ENCODE measurements at places on chromosomes 16 and 17.

DNA sequence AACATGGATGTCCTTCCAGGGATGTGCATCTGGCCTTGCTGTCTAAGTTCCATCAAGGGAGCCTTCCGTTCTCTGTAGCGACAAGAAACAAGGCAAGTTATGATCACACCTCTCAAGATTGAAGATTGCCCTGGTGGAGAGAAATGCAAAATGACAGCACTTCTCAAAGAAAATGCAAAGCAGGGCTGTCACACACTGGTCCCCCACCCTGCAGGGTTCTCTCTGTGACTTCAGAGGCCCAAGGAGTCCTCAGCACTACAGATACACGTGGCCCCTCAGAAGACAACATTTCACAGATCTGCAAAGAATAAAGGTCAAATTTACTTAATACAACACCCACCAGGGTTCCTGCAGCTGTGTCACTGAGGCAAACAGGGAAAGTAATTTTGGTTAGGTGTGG is 60.7 kb upstream of the TEX2 start:
- H3K36me3 ChIP-seq: no peaks in the 10 kb centered on the region
- no peaks in the 10 kb centered on the region for H3K4me1 ChIP-seq
- H3K27me3 ChIP-seq: no peaks in the 10 kb centered on the region
- no peak overlapping the region for H3K27ac ChIP-seq
- DNase-seq: no peak

DNA sequence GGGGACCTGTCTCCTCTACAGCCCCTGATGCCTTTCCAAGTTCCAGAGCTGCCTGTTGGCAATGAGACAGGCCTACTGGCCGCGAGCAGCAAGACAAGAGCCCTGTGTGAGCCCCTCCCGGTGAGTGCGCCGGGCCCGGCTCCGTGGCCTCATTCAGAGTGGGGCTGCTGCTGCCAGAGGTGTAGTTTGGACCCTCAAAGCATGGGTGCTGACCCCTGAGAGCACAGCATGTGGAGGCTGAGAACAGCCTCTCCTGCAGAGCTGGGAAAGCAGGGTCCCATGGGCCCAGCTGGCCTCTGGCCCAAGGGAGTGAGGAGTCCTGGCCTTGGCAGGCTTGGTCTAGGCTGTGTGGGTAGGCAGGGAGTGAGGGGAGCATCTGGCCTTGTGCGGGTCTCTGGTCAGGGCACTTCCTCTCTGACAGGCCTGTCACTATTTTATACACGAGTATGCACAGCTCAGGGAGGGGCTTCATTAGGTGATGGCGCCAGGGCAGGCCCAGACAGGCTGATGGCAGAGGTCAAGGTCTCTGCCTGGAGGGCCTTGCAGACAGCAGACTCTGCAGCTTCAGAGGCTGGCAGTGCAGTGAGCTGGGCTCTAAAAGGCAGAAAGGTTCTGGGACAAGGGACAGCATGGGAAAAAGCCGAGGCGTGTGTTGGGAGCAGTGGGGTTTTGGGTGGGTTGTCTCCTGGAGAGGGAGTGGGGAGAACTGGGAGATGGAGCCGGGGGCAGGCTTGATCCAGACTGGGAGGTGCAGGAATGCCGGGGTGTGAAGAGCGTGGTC is 43.4 kb downstream of the ADCY7 start:
- H3K27ac ChIP-seq: peak overlapping the region; percentile 7
- H3K4me1 ChIP-seq: no peaks in the 10 kb centered on the region
- DNase-seq: no peak
- no peaks in the 10 kb centered on the region for H3K27me3 ChIP-seq
- H3K36me3 ChIP-seq: peaks cover 3% of the 10 kb centered on the region
- H3K4me3 ChIP-seq: no peak overlapping the region

- no peak overlapping the region for H3K4me3 ChIP-seq
- no peak overlapping the region for H3K27ac ChIP-seq
- H3K27me3 ChIP-seq: no peaks in the 10 kb centered on the region
These were observed 23.2 kb downstream of the CPPED1 start for GRCh38 chr16:12780467-12780866.

- no peak overlapping the region for H3K4me3 ChIP-seq
- H3K4me1 ChIP-seq: no peaks in the 10 kb centered on the region
- no peaks in the 10 kb centered on the region for H3K36me3 ChIP-seq
- no peak overlapping the region for H3K27ac ChIP-seq
These were observed 236.0 kb upstream of the IRX5 start for GRCh38 chr16:54694651-54695050.

DNA sequence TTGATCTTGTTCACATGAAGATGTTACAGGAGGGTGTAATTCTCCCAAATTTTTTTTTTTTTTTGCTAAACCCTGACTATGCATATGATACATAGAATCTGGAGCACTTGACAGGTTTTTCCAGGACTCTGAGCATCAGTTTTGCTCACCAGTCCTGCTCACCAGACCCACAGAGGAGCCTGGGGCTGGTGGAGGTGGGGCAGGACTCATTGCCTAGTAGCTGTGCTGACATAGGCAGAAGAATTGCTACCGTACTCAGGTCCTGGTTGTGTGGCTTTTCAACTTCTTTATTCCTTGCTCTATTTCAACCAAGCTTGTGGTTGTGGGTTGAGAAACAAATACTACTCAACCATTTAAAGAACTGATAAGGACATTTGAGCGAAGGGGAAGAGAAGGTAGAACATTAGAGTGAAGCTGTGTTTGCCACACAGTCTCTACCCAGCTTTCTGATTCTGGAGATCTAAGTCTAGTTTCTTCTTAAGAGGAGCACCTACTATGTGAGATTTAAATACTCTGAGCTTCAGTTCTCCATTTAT is 212.4 kb downstream of the UTP18 start:
- DNase-seq: no peak
- no peak overlapping the region for H3K27ac ChIP-seq
- H3K36me3 ChIP-seq: no peaks in the 10 kb centered on the region
- no peaks in the 10 kb centered on the region for H3K4me1 ChIP-seq
- H3K4me3 ChIP-seq: no peak overlapping the region

DNA sequence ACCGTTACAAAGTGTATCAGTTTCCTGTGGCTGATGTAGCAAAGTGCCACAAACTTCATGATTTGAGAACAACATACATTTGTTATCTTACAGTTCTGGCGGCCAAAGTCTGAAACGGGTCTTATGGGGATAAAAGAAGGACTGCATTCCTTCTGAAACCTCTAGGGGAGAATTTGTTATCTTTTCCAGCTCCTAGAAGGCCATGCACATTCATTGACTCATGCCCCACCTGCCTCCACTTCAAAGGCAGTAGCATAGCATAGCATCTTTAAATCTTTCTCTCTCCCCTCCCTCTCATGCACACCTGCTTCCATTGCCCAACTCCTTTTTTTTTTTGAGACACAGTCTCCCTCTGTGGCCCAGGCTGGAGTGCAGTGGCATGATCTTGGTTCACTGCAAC is 190.7 kb upstream of the DYNLRB2 start:
- no peak for DNase-seq
- no peak overlapping the region for H3K27ac ChIP-seq
- no peaks in the 10 kb centered on the region for H3K27me3 ChIP-seq

- H3K4me1 ChIP-seq: no peaks in the 10 kb centered on the region
- H3K27me3 ChIP-seq: no peaks in the 10 kb centered on the region
- no peak overlapping the region for H3K4me3 ChIP-seq
- no peak overlapping the region for H3K27ac ChIP-seq
- DNase-seq: no peak
These were observed 28.0 kb downstream of the LLGL2 start for GRCh38 chr17:75553295-75554110.

DNA sequence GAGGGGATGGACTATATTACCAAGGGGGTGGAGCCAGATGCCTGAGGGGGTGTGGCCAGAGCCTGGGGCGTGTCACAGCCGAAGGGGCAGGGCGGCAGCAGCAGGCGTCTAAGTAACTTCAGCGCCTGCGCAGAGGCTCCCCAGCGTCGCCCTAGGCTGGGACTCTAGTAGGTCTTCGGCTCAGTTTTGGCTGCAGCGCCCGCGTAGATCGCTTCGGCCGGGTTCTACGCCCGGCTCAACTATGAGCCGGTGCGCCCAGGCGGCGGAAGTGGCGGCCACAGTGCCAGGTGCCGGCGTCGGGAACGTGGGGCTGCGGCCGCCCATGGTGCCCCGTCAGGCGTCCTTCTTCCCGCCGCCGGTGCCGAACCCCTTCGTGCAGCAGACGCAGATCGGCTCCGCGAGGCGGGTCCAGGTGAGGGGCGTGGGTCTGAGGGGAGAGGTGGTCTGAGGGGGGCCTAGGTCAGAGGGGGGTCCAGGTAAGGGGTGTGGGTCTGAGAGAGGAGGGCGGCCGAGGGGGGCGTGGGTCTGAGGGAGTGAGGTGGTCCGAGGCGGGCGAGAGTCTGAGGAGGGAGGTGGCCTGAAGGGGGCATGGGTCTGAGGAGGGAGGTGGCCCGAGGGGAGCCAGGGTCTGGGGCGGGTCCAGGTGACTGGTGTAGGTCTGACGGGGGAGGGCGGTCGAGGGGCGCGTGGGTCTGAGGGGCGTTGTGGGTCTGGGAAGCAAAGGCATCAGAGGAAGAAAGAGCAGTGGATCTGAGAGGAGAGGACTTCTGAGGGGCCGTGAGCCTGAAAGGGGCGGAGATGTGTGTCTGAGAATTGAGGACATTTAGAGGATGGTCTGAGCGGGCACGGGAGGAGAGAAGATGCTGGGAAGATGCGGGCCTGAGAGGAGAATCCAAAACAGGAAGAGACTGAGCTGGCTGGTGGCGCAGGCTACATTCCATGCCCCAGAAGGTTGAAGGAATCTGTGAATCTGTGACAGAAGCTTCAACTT is at the start of gene LPCAT2:
TSS of gene LPCAT2 (plus strand) at position 132 of the 991 bp plus-strand sequence. CDS start at position 242, 110 bp downstream.
- peaks cover 5% of the 10 kb centered on the region for H3K27me3 ChIP-seq
- no peak within 1 kb of the TSS for H3K4me3 ChIP-seq
- DNase-seq: no peak
- H3K4me1 ChIP-seq: no peaks in the 10 kb centered on the region
- H3K36me3 ChIP-seq: no peaks in the 10 kb centered on the region

- no peaks in the 10 kb centered on the region for H3K27me3 ChIP-seq
- DNase-seq: no peak
- H3K36me3 ChIP-seq: no peaks in the 10 kb centered on the region
- H3K27ac ChIP-seq: no peak overlapping the region
- H3K4me1 ChIP-seq: no peaks in the 10 kb centered on the region
These were observed 36.8 kb upstream of the LYRM9 start for GRCh38 chr17:27930000-27930399.

- H3K36me3 ChIP-seq: no peaks in the 10 kb centered on the region
- H3K27ac ChIP-seq: no peak overlapping the region
- no peaks in the 10 kb centered on the region for H3K4me1 ChIP-seq
- DNase-seq: no peak
These were observed 122.0 kb downstream of the IRF8 start for GRCh38 chr16:86020971-86021370.

- peaks cover 21% of the 10 kb centered on the region for H3K36me3 ChIP-seq
- no peaks in the 10 kb centered on the region for H3K4me1 ChIP-seq
- no peak overlapping the region for H3K27ac ChIP-seq
- no peak overlapping the region for H3K4me3 ChIP-seq
These were observed 33.7 kb upstream of the ALDH3A1 start for GRCh38 chr17:19781488-19782458.

DNA sequence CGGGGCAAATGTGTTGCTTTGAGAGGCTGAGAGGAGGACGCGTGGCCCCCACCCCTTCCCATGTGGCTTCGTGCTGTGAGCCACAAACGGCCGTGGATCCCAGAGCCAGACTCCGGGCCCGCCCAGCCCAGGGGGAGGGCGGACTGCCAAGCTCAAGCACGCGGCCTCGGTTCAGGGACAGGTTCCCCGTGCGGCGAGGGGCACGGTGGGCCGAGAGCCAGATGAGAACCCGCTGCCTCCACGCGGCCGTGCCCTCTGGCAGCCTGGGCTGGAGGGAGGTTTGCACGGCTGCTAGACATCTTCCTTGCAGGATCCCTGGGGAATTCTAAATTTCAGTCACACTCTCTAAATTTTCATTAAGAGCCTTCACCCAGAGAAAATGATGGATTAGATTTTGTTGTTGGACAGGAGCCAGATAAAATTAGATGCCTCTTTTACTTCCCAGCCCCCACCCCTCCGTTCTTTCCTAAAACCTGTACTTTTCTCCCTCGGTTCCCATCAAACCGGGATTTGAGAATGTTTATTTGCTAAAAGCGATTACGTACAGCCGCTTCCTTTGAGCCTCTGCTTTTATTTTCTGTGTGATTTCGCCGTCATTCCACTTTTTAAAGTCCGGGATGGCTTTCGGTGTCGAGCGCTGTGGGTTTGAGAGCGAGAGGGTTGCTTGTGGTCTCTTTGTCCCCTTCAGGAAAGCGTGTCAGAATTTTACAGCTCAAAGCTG is 25.0 kb upstream of the GNG13 start:
- H3K27ac ChIP-seq: no peak overlapping the region
- H3K4me3 ChIP-seq: no peak overlapping the region
- no peaks in the 10 kb centered on the region for H3K4me1 ChIP-seq
- no peaks in the 10 kb centered on the region for H3K27me3 ChIP-seq
- DNase-seq: no peak

- no peak overlapping the region for H3K27ac ChIP-seq
- H3K4me1 ChIP-seq: peaks cover 3% of the 10 kb centered on the region
- peaks cover 3% of the 10 kb centered on the region for H3K36me3 ChIP-seq
- no peak for DNase-seq
- no peaks in the 10 kb centered on the region for H3K27me3 ChIP-seq
These were observed 6.1 kb downstream of the WWOX start for GRCh38 chr16:78105517-78105916.

DNA sequence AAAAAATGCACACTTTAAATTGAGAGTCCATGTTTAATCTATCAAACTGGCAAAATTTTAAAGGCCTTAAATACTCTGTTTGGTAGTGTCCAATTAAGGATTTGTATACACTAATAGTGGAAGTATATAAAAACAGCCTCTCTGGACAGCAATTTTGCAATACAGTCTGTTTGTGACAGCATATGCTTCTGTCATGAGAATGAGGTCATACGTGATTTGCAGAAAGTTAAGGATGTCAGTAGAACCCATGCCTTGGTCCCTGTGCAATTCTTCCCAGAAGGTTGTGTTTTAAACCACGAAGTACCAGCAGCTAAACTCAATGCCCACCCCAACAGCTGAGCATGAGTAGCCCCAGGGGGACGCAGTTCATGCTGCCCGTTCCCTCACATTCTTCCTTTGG is 78.4 kb downstream of the AIPL1 start:
- no peaks in the 10 kb centered on the region for H3K36me3 ChIP-seq
- H3K4me3 ChIP-seq: no peak overlapping the region
- H3K27me3 ChIP-seq: no peaks in the 10 kb centered on the region
- H3K4me1 ChIP-seq: no peaks in the 10 kb centered on the region
- DNase-seq: no peak

GRCh38 chr16:31108794-31109558 is 790 bp downstream of the BCKDK start:
- H3K4me3 ChIP-seq: peak overlapping the region; percentile 74
- peaks cover 38% of the 10 kb centered on the region for H3K36me3 ChIP-seq
- peaks cover 16% of the 10 kb centered on the region for H3K4me1 ChIP-seq
- no peak for DNase-seq
- H3K27ac ChIP-seq: peak overlapping the region; percentile 82
- no peaks in the 10 kb centered on the region for H3K27me3 ChIP-seq

- no peak overlapping the region for H3K27ac ChIP-seq
- H3K4me3 ChIP-seq: no peak overlapping the region
- H3K36me3 ChIP-seq: no peaks in the 10 kb centered on the region
These were observed 103.3 kb upstream of the CIBAR2 start for GRCh38 chr16:85215478-85216118.

Measured in naive thymus-derived CD4-positive, alpha-beta T cell (primary cell).